ENCODE measurements at places on chromosomes 5 and 9. TPM values are rescaled to one million over a fixed set of nuclear protein-coding genes. Genes with fewer than 3 reads are reported as not detected.

Gene SPATA9
- total RNA-seq, result 0.53 TPM

Gene SNCAIP
- total RNA-seq, result 34.0 TPM

Gene ADAMTS19
- 8.5 TPM for total RNA-seq

Gene POMT1
- total RNA-seq, result 35.9 TPM

Gene CBY3
- 0.58 TPM for total RNA-seq

Gene SARDH
- 19.6 TPM for total RNA-seq

Gene SPINK6
- total RNA-seq, result not detected

Gene CPLANE1
- 36.6 TPM for total RNA-seq

Gene FGF10
- total RNA-seq, result 10.9 TPM

Gene CTNNAL1
- 32.5 TPM for total RNA-seq

Gene AGXT2
- total RNA-seq, result 25.9 TPM

Gene CLTB
- total RNA-seq, result 40.9 TPM

Gene SGCD
- total RNA-seq, result 26.6 TPM

Gene RNF14
- 58.0 TPM for total RNA-seq

Gene TAF11L10
- not detected for total RNA-seq

Gene SLC27A6
- total RNA-seq, result 0.93 TPM

Gene SLC6A7
- 0.06 TPM for total RNA-seq

Gene OR1J2
- total RNA-seq, result not detected

Gene CCNJL
- 4.5 TPM for total RNA-seq

Gene TRAF1
- total RNA-seq, result 5.2 TPM

Gene TMEM252
- total RNA-seq, result 5.7 TPM

Gene CD180
- 1.4 TPM for total RNA-seq

Gene PDE6A
- 0.06 TPM for total RNA-seq
